Right ventricle myocardium inferior (tissue), 1 donor: ENCODE measurements at places on chromosomes 2 and 18.

GRCh38 chr2:12675801-12676200 is 40.9 kb upstream of the TRIB2 start:
- no peak for DNase-seq

GRCh38 chr18:62944454-62944853 is 229.1 kb downstream of the PHLPP1 start:
- no peak for DNase-seq

- no peak for DNase-seq
Measured at GRCh38 chr2:146927080-146927711, 917.6 kb upstream of the ACVR2A start.

- DNase-seq, result no peak
Measured at GRCh38 chr2:55916473-55917049, 7.0 kb downstream of the EFEMP1 start.

DNA sequence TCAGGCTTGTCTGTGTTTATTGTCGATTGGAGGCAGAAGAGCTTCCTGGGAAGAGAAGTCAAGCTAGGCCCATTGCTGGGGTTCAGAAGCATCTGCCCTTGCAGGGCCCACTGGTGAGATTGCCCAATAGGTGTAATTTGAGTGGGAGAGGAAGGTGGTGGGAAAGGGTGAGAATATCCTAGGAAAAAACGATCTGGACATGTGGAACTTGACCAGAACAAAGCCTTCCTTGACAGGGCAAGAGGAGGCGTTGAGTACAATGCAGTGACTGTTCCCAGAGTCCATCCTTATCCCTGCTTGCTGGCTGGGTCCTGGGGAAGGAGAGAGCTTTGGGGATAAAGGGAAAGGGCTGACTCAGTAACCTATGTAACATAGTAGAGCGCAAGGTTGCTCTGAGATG is 27.1 kb downstream of the NABP1 start:
- no peak for DNase-seq

DNA sequence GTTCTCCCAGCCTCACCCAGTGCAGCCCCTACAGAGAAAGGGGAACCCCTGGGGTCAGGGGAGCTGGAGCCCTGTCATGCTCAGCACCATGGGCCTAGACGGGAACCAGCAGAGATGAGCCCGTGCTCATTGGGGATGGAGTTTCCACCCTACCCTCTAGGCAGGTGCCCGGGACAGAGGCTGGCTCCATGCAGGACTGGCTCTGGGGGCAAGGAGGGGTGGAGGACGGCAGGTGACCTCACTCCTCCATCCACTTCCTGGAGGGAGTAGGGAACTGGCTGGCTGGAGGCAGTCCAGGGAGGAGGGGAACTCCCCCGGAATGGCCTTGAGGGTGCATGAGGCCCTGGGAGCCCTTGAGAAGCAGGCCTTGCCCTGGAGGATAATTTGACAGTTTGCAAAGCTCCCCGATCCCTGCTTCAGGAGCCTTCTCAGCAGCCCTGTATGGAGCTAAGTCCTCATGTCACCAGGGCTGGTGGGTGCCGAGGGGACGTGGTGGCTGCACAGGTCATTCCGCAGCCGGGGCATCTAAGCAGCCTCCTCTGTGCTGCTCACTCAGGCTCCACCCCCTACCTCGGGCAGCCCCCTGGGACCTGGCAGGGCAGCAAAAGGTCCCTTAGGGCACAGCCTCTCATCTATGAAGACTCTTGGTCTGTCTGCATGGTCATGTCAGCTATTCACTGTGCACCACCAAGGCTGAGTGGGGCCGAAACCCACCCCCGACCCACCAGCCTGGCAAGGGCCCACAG is 2.1 kb downstream of the NEURL3 start:
- DNase-seq, result no peak

DNA sequence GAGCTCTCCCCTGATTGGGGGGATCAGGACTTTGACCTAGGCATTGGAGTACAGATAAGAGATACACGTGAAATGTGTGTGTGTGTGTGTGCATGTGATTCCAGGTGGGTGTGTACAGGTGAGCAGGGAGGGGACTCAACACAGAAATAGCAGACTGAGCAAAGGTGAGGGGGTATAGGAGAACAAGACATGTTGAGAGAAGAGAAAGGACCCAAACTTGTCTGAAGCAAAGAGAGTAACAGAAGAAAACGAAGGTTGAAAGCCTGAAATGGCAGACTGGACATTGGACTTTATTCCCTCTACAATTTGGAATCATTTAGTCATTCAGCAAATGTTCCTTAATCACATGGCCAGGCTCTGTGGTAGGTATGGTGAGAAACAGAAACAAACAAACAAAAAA is 23.3 kb downstream of the MRO start:
- DNase-seq, result no peak

GRCh38 chr2:235191978-235192377 is 240.2 kb downstream of the SH3BP4 start:
- DNase-seq, result no peak

GRCh38 chr2:40440835-40441234 is 11.1 kb downstream of the SLC8A1 start:
- no peak for DNase-seq

DNA sequence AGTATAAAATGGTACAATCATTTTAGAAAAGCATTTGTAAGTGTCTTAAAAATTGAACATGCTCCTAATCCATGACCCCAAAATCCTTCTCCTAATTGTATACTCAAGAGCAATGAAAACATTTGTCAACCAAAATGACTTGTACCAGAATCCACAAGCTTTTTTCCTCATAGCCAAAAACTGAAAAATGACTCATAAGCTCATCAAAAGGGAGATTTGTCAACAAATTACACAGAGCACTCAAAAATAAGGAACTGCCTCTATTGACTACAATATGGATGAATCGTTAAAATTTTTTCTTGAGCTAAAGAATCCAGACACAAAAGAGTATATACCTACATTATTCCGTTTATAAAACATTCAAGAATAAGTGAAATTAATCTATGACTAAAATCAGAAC is 544.8 kb downstream of the ARHGAP15 start:
- DNase-seq, result no peak

- no peak for DNase-seq
Measured at GRCh38 chr2:136381722-136382633, 264.0 kb upstream of the CXCR4 start.
